ENCODE measurements at places on chromosomes 3 and 15.

GRCh38 chr3:129506231-129506742, 22.2 kb upstream of the RHO start:
- DNase-seq = no peak

DNA sequence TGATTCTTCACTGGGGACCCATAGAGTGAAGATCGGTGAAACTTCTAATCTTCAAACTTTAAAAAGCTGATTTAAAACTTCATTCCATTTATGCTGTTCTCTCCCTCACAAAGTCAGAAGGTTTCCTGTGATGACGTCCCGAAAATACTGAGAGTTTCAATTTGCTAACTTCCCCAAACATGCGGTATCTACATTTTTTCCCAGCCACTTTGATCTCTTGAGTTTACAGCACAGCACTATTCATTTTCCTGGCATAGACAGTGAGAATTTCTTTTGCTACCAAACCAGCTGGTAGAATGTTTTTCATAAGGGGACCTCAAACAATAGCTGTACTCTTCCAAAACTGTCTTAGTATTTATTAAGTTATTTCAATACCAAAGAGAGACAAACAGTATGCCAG, 156.8 kb downstream of the LSAMP start:
- no peak for DNase-seq

GRCh38 chr3:18891641-18892040, 256.7 kb upstream of the KCNH8 start:
- no peak for DNase-seq

- DNase-seq = peak; percentile 59
Observed at GRCh38 chr3:154120961-154121700, at the start of gene ARHGEF26. TSS of gene ARHGEF26 (plus strand) at chr3:154121390. CDS start at chr3:154121993, 603 bp downstream.

DNA sequence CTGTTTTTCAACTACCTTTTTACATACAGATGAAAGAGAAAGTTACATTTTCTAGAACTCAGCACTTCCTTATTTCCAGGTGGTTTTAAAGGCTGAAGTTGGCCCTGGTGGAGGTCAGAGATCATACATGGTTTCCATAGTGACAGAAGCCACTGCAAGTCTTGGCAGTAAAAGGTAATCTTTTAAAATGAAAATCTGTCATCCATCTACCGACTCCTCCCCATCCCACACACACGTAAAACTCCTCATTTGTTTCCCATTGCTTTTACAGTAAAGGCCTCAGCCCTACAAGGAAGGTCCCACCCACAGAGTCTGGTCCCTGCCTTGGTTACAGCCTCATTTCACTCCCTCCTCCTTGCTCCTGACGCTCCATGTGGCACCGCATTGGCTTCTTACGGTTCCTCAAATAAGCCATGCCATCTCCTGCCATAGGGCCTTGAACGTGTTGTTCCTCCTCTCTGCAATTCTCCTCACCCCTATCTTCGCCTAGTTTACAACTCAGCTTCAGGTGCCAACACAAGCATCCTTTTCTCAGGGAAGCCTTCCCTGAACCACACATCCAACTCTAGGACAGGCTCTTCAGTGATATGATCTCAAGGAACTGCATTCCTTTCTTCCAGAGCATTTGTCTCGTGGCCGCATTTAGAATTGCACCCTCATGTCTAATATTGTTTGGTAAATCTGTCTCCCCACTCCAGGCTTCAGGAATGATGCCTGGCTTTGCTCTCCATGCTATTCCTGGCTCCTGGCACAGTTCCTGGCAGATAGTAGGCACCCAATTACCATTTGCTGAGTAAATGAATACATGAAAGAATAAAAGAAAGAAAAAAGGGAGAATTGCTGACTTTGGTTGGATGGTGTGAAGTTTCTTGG, 2.6 kb downstream of the CYP19A1 start:
- DNase-seq = no peak
